ENCODE measurements at places on chromosomes 16 and 17. TPM values are rescaled to one million over a fixed set of nuclear protein-coding genes. Genes with fewer than 3 reads are reported as not detected.

- no peak for ATAC-seq
These were observed 7.5 kb upstream of the C16orf95 start for GRCh38 chr16:87324411-87325275.

DNA sequence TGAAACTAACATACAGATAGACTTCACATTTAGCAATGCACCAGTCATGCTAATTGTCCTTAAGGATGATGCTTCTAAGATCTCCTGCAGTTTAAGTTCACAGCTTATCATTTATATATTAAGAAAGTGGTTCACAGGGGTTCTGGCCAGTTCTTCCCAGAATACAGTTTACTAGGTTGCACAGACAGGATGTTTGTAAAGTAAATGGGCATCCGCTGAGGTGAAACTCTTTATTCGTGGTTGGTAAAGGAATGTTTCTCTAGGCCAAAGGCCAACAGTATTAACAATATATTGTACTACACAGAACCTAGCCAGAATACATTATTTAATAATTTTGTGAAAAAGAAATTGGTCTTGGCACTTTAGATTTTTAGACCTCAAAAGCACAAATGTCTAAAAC, 1427.3 kb downstream of the CDH8 start:
- no peak for ATAC-seq

DNA sequence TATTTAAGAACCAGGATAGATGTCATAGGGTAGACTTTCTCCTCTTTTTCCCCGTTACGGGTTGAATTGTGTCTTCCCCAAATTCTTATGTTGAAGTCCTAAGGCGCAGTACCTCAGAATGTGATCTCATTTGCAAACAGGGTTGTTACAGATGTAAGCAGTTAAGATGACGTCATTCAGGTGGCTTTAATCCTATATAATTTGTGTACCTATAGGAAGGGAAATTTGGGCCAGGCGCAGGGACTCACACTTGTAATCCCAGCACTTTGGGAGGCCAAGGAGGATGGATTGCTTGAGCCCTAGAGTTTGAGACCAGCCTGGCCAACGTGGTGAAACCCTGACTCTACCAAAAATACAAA, 99.5 kb upstream of the DHX40 start:
- no peak for ATAC-seq

Gene SMTNL2
- total RNA-seq: 2.8 TPM

Gene RHBDL3
- total RNA-seq: 1.8 TPM

Gene DNAH2
- 0.08 TPM for total RNA-seq

Gene SULT1A1
- 10.7 TPM for total RNA-seq

Gene CDH1
- 12.0 TPM for total RNA-seq

Gene ASGR1
- total RNA-seq: 0.54 TPM
